ENCODE measurements at places on chromosomes 6 and 20.

DNA sequence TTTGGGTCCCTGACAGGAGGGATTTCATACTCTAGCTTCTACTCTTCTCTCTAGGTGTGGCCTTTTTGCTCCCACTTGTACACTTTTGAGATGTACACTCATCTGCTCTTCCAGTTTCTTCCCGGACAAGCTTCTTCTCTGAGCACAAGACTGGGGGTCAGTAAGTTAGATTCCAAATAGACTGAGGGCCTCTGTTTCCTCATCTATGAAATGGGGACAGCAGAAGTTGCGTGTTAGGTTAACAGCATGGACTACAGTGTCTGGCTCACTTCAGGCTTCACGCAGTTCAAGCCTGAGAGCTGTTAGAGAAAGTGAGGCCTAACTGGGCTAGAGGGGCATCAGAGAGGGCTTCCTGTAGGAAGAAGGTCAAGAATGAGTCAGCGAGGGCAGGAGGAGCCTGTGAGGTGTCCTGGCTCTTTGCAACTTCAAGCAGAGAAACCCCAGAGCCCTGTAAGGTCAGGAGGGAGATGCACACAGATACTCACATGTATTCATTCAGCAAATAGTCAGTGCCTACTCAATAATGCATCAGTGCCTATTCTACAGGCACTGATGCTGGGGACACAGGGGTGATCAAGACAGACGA lies 20.6 kb downstream of the XKR7 start:
- DNase-seq = no peak

DNA sequence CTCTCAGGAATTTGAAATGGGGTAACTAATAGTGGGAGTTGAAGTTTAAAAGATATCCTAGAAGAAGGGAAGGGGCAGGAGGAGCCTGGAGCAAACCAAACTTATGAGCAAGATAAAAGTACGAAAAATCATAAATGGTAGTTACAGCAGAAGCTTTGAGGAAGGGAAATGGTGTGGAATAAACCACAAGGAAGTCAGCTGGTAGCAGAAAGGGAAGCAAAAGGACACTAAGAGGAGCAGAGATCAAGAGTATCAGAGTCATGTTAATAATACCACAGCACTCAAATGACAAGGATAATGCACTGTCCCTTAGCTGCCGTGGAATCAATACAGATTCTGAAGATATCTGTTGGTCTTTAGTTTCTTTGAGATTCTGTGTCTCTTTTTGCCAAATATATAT lies 44.9 kb upstream of the CCDC28A start:
- no peak for DNase-seq

- DNase-seq = no peak
These were observed 6.0 kb downstream of the COL12A1 start for GRCh38 chr6:75199889-75200288.

GRCh38 chr20:38117635-38118034 lies 47.4 kb downstream of the TGM2 start:
- no peak for DNase-seq

DNA sequence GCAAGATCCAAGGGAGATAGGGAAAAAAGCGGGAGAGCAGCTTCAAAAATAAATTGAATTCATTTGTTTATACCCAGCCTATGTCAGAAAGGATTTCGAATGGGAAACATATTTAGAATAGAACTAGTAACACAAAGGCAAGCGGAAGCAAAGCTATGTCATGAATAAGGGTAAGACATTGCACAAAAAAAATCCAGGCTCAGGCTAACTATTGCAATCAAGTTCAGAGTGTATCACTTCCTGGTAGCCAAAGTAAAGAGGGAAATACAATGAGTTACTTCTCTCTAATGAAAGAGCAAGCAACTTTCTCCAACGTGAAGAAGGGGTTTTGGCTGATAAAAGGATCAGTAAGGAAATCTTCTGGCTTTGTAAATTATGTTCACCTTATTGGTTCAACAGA lies 212.8 kb downstream of the ZMYND8 start:
- DNase-seq = no peak

GRCh38 chr6:87794922-87795885 lies 93.2 kb upstream of the AKIRIN2 start:
- no peak for DNase-seq
